ENCODE measurements at places on chromosomes 6 and 20. TPM values are rescaled to one million over a fixed set of nuclear protein-coding genes. Genes with fewer than 3 reads are reported as not detected.

- H3K4me1 ChIP-seq, result no peaks in the 10 kb centered on the region
- no peaks in the 10 kb centered on the region for H3K27me3 ChIP-seq
- no peaks in the 10 kb centered on the region for H3K36me3 ChIP-seq
- DNase-seq, result no peak
Observed at GRCh38 chr6:19342616-19343015, 494.6 kb upstream of the ID4 start.

DNA sequence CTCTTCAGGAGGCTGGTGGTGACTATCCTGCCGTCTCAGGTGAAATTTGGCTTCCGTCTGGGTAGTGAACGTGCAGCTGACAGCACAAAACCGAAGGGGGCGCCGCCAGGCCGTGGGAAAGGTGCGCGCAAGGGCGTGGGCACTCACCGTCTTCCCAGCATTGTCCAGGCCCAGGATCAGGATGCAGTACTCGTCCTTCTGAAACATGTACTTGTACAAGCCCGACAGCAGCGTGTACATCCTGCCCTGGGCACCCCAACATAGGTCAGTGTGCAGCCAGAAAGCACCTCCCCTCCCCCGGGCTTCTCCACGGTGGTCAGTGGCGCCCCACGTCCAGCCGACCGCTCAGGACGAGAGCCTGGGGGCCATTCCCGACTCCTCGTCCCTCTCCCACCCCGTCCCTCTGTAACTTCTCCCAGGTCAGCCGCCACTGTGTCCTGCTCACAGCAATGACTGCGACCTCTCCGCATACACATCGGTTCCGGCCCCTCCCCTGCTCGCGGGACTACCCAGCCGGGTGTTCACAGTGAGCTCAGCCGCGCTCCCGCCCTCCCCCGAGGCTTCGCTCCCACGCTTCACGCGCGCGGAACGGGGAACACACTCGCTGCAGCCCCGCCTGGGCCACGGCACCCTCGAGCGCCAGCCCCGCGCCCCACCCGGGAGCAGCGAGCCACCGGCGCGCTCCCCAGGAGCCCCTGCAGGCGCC is 771 bp downstream of the ARFRP1 start:
- H3K36me3 ChIP-seq, result peaks cover 38% of the 10 kb centered on the region
- peak; percentile 70 for DNase-seq
- no peaks in the 10 kb centered on the region for H3K27me3 ChIP-seq
- H3K4me1 ChIP-seq, result peaks cover 14% of the 10 kb centered on the region
- H3K4me3 ChIP-seq, result peak overlapping the region; percentile 80

GRCh38 chr6:82397962-82398692 is 34.5 kb downstream of the TPBG start:
- H3K36me3 ChIP-seq, result no peaks in the 10 kb centered on the region
- no peak overlapping the region for H3K27ac ChIP-seq
- peaks cover 13% of the 10 kb centered on the region for H3K4me1 ChIP-seq
- no peak for DNase-seq
- no peak overlapping the region for H3K4me3 ChIP-seq

- H3K27ac ChIP-seq, result peak overlapping the region; percentile 92
- peaks cover 10% of the 10 kb centered on the region for H3K4me1 ChIP-seq
- H3K27me3 ChIP-seq, result no peaks in the 10 kb centered on the region
- no peaks in the 10 kb centered on the region for H3K36me3 ChIP-seq
- no peak overlapping the region for H3K4me3 ChIP-seq
- no peak for DNase-seq
Observed at GRCh38 chr6:10520468-10520867, 683 bp upstream of the GCNT2 start.

GRCh38 chr20:56606174-56606945 is 22.7 kb upstream of the TFAP2C start:
- H3K36me3 ChIP-seq, result no peaks in the 10 kb centered on the region
- H3K4me3 ChIP-seq, result no peak overlapping the region
- H3K4me1 ChIP-seq, result no peaks in the 10 kb centered on the region
- no peak overlapping the region for H3K27ac ChIP-seq
- DNase-seq, result no peak
- H3K27me3 ChIP-seq, result no peaks in the 10 kb centered on the region

- H3K27ac ChIP-seq, result no peak overlapping the region
- H3K27me3 ChIP-seq, result no peaks in the 10 kb centered on the region
- DNase-seq, result no peak
- H3K4me3 ChIP-seq, result no peak overlapping the region
- H3K36me3 ChIP-seq, result no peaks in the 10 kb centered on the region
Observed at GRCh38 chr6:147724454-147724853, 216.0 kb downstream of the SAMD5 start.

- peaks cover 71% of the 10 kb centered on the region for H3K4me1 ChIP-seq
- peak overlapping the region; percentile 90 for H3K27ac ChIP-seq
- DNase-seq, result no peak
- no peak overlapping the region for H3K4me3 ChIP-seq
- H3K27me3 ChIP-seq, result no peaks in the 10 kb centered on the region
Observed at GRCh38 chr20:50399917-50400704, 110.1 kb upstream of the PTPN1 start.

- H3K27ac ChIP-seq, result no peak overlapping the region
- no peak overlapping the region for H3K4me3 ChIP-seq
- H3K4me1 ChIP-seq, result no peaks in the 10 kb centered on the region
- H3K27me3 ChIP-seq, result no peaks in the 10 kb centered on the region
Observed at GRCh38 chr6:122347280-122347679, 52.2 kb upstream of the HSF2 start.

- H3K36me3 ChIP-seq, result no peaks in the 10 kb centered on the region
- H3K27ac ChIP-seq, result no peak overlapping the region
- no peaks in the 10 kb centered on the region for H3K27me3 ChIP-seq
- no peak overlapping the region for H3K4me3 ChIP-seq
- H3K4me1 ChIP-seq, result peaks cover 2% of the 10 kb centered on the region
Observed at GRCh38 chr6:25014791-25015560, 79.2 kb upstream of the RIPOR2 start.

- H3K36me3 ChIP-seq, result peaks cover 93% of the 10 kb centered on the region
- no peak overlapping the region for H3K4me3 ChIP-seq
- no peaks in the 10 kb centered on the region for H3K27me3 ChIP-seq
- H3K27ac ChIP-seq, result no peak overlapping the region
- DNase-seq, result no peak
- H3K4me1 ChIP-seq, result no peaks in the 10 kb centered on the region
Observed at GRCh38 chr6:17790489-17790888, 83.8 kb upstream of the NUP153 start.

DNA sequence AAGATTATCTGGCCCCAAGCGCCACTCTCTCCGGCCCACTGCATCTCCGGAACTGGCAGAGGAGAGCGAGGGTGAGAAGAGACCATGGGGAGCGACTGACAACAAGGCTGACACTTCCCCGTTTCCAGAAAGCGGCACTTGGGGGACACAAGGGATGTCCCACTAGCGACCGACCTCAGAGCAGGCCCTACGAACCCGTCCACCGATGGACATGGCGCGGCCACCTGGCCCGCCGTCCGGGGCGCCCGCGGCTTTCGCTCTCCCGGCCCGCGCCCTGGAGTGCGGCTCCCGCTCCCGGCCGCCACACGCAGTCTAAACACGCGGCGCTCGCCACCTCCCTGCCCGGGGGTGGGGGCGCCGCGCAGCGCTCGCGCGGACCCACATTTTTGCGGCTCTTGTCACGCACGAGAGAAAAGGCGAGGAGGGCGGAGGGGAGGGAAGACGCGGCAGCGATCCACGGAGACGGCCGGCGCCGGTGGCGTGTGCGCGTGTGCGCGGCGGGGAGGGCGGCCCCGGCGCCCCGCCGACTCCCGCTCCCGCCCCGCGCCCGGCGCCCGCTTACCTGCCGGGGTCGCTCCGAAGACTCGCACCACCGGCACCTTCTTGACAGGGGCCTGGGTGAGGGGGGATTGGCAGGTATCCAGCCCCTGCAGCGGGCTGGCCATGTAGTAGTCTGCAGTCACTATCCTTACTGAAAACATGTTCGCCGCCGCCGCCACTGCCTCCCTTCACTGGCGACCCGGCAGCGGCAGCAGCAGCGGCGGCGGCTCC is 645 bp downstream of the REV3L start:
- H3K4me3 ChIP-seq, result peak overlapping the region; percentile 98
- no peaks in the 10 kb centered on the region for H3K27me3 ChIP-seq
- H3K36me3 ChIP-seq, result no peaks in the 10 kb centered on the region
- peak overlapping the region; percentile 99 for H3K27ac ChIP-seq

DNA sequence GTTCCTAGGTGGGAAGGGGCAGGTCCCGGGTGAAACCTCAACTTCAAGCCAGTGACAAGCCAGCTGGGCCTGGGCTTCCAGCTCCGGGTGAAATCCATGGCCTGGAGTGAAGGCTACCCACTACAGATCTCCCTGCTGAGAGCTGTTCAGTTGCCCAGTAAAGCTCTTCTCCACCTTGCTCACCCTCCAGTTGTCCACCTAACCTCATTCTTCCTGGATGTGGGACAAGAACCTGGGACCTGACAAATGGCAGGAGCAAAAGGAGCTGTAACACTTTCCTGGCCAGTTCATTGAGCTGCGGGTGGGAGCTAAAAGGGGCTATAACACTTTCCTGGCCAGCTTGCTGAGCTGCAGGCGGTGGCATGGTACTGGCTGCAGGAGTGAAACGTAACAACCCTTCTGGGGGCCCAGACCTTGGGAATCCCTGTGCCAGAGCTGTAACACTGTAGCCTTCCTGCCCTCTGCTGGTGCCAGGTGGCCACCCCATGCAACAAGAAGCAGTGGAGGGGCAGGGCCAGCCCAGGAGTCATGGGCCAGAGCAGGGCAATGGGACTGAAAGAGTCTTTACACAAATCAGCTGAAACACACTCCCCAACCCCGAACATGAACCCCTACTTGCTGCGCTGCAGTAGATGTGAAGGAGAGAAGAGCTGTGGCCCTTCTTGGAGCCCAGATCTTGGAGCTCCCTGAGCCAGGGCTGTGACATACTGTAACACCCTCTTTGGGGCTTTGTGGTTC is 3.6 kb upstream of the HINT3 start:
- DNase-seq, result no peak
- no peak overlapping the region for H3K27ac ChIP-seq
- no peak overlapping the region for H3K4me3 ChIP-seq
- H3K27me3 ChIP-seq, result no peaks in the 10 kb centered on the region
- no peaks in the 10 kb centered on the region for H3K36me3 ChIP-seq

GRCh38 chr6:4397307-4397706 is 261.9 kb upstream of the ECI2 start:
- no peak overlapping the region for H3K27ac ChIP-seq
- DNase-seq, result no peak
- H3K4me1 ChIP-seq, result peaks cover 3% of the 10 kb centered on the region
- H3K36me3 ChIP-seq, result no peaks in the 10 kb centered on the region
- H3K4me3 ChIP-seq, result no peak overlapping the region
- H3K27me3 ChIP-seq, result no peaks in the 10 kb centered on the region

GRCh38 chr20:4886771-4887527 is 114.4 kb downstream of the SLC23A2 start:
- no peaks in the 10 kb centered on the region for H3K4me1 ChIP-seq
- no peak for DNase-seq
- no peaks in the 10 kb centered on the region for H3K27me3 ChIP-seq
- no peak overlapping the region for H3K27ac ChIP-seq
- peaks cover 14% of the 10 kb centered on the region for H3K36me3 ChIP-seq

GRCh38 chr20:53708129-53708968 is 114.7 kb upstream of the ZNF217 start:
- no peak for DNase-seq
- H3K27ac ChIP-seq, result no peak overlapping the region
- no peak overlapping the region for H3K4me3 ChIP-seq
- H3K36me3 ChIP-seq, result no peaks in the 10 kb centered on the region

- no peak overlapping the region for H3K27ac ChIP-seq
- no peak for DNase-seq
- peaks cover 4% of the 10 kb centered on the region for H3K36me3 ChIP-seq
- no peaks in the 10 kb centered on the region for H3K4me1 ChIP-seq
- H3K27me3 ChIP-seq, result no peaks in the 10 kb centered on the region
- no peak overlapping the region for H3K4me3 ChIP-seq
Observed at GRCh38 chr20:45032276-45032675, 66.0 kb downstream of the STK4 start.

DNA sequence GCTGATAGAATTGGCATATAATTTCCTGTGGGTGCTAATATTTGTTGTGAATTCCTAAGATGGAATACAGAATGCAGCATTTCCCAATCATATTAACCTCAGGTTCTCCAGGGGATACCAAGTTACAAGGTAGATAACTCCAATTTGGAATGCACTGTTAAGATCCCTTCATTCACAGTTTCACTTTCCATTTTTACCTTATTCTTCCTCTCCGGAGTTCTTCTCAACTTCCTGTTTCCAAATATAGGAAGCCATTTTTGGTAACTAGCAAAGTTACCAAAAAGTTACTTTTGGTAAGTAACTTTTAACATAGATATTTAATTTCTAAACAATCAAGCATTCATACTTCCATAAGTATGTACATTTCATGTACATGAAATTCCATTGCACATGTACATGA is 63.5 kb upstream of the PHACTR2 start:
- DNase-seq, result no peak
- peak overlapping the region; percentile 4 for H3K4me3 ChIP-seq

GRCh38 chr20:42212391-42212790 is 594.2 kb upstream of the CHD6 start:
- no peaks in the 10 kb centered on the region for H3K36me3 ChIP-seq
- H3K27ac ChIP-seq, result no peak overlapping the region
- no peak for DNase-seq
- H3K4me1 ChIP-seq, result no peaks in the 10 kb centered on the region
- no peak overlapping the region for H3K4me3 ChIP-seq

- no peaks in the 10 kb centered on the region for H3K27me3 ChIP-seq
- peak; percentile 78 for DNase-seq
- peak overlapping the region; percentile 38 for H3K27ac ChIP-seq
- peaks cover 58% of the 10 kb centered on the region for H3K36me3 ChIP-seq
- H3K4me3 ChIP-seq, result no peak overlapping the region
Observed at GRCh38 chr20:50575865-50576720, 65.9 kb downstream of the PTPN1 start.

- no peak overlapping the region for H3K27ac ChIP-seq
- no peak overlapping the region for H3K4me3 ChIP-seq
- no peaks in the 10 kb centered on the region for H3K27me3 ChIP-seq
- H3K36me3 ChIP-seq, result no peaks in the 10 kb centered on the region
Observed at GRCh38 chr6:8556370-8557013, 121.1 kb upstream of the SLC35B3 start.

- H3K36me3 ChIP-seq, result no peaks in the 10 kb centered on the region
- H3K4me3 ChIP-seq, result no peak overlapping the region
Observed at GRCh38 chr6:92408350-92408749, 1011.0 kb downstream of the EPHA7 start.

DNA sequence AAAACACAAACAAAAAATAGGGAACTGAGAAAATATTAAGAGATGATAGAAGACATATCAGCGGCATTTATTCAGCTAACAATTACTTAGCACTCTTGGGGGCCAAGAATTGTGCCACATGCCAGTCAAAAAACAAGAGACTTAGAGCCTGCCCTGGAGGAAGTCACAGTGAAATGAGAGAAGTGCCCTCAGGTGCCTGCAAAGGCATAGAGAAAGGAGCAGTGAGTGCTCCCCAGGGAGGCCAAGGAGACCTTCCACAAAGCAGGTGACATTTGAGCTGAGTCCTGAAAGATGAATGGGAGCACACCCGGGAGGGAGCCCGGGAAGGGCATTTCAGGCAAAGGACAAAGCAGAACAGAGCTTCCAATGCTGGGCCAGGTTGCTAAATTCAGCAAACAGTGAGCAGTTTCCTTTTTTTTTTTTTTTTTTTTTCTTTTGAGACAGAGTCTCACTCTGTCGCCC is 184.7 kb upstream of the JARID2 start:
- H3K4me1 ChIP-seq, result no peaks in the 10 kb centered on the region
- no peak overlapping the region for H3K27ac ChIP-seq
- H3K4me3 ChIP-seq, result no peak overlapping the region
- no peaks in the 10 kb centered on the region for H3K36me3 ChIP-seq
- no peak for DNase-seq

The SAMD10 gene
- total RNA-seq, result not detected

The TMEM217 gene
- not detected for total RNA-seq

The RSPO3 gene
- total RNA-seq, result 0.53 TPM

The TRIM38 gene
- total RNA-seq, result 7.6 TPM

The DEFB112 gene
- not detected for total RNA-seq

The PSMB9 gene
- 42.8 TPM for total RNA-seq

The IRAK1BP1 gene
- total RNA-seq, result 2.7 TPM

The BPIFB1 gene
- total RNA-seq, result not detected

The SLC26A8 gene
- total RNA-seq, result not detected

The NFATC2 gene
- total RNA-seq, result 7.9 TPM

The NKX2-4 gene
- not detected for total RNA-seq

The TFAP2A gene
- total RNA-seq, result 0.21 TPM

Measured in ascending aorta (tissue), 2 donors.